ENCODE measurements at places on chromosomes 2 and 18. TPM values are rescaled to one million over a fixed set of nuclear protein-coding genes. Genes with fewer than 3 reads are reported as not detected.

Gene DUSP28
- total RNA-seq = 9.4 TPM

Gene ABCB11
- 0.03 TPM for total RNA-seq

Gene IGFBP5
- 0.27 TPM for total RNA-seq

Gene KYNU
- 276 TPM for total RNA-seq

Gene KCNS3
- 1.1 TPM for total RNA-seq

Gene KRTCAP3
- total RNA-seq = 0.39 TPM

Gene IL1F10
- total RNA-seq = not detected

Gene DSG1
- not detected for total RNA-seq

Gene AQP12A
- total RNA-seq = not detected

Gene THOC1
- 19.8 TPM for total RNA-seq

Gene VIT
- total RNA-seq = not detected

Gene LINC00305
- total RNA-seq = not detected

Gene CCDC74B
- 6.1 TPM for total RNA-seq

Gene DAW1
- total RNA-seq = 2.4 TPM

Gene IL18RAP
- not detected for total RNA-seq

Measured in A549 treated with GW870086 at 1 μM for 4 hours (cell line).